Mesenteric fat pad (tissue), 1 donor: ENCODE measurements at places on chromosomes 1 and 21. TPM values are rescaled to one million over a fixed set of nuclear protein-coding genes. Genes with fewer than 3 reads are reported as not detected.

- DNase-seq = no peak
These were observed 38.2 kb downstream of the PTPRC start for GRCh38 chr1:198677027-198677426.

GRCh38 chr1:110466646-110467280 lies 15.8 kb downstream of the PROK1 start:
- DNase-seq = no peak

- DNase-seq = no peak
These were observed 45.6 kb downstream of the CDC7 start for GRCh38 chr1:91546301-91546581.

DNA sequence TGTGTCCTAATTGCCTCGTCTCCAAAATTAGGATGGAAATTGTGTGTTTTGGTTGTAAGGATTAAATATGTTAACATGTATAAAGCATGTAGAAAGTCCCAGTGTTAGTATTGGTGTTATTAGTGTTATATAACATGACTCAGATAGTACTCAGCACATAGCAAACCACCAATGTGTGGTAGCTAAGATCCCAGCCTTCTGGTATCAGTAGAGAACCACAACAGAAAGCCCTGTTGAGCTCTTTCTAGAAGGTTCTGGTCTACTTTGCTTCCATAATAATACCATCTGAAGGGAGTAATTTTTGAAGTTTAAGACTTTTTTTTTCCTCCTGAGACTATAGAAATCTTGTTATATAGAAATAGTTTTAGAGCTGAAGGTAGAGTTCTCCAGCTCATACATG lies 259.3 kb upstream of the SGIP1 start:
- no peak for DNase-seq

FMO2 gene
- 45.2 TPM for total RNA-seq

- no peak for DNase-seq
These were observed 6.4 kb downstream of the NUAK2 start for GRCh38 chr1:205315008-205315618.

DNA sequence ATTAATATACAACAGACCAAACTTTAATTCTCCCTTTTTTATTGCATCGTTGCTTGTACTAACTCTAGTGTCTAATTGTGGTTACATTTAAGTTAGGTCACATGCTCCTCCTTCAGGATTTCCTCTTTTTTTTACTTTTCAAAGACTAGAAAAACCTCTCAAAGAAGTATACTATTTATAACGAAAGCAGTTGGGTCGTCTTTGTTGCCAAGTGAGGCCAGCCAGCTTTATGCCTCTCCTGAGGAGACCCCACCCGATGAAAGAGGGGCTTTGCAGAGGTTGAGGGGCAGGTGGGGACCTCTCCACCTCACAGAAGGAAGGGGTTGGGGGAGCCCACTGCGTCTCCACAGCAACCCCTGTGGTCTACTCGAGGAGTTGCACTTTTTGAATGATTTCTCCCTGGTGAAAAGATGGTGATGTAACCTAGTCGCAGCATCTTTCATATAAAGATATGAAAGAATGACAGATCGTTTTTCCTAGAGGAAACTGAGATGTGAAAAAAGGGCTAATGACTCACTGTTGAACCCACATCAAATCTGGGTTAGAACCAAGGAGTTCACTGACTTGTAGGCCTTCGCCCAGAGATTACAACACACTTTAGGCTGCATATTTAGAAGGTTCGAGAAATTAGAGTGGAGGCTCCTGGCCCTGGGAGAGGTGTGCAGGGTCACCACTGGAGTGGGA lies 6.4 kb downstream of the TGFB2 start:
- DNase-seq = no peak

DNA sequence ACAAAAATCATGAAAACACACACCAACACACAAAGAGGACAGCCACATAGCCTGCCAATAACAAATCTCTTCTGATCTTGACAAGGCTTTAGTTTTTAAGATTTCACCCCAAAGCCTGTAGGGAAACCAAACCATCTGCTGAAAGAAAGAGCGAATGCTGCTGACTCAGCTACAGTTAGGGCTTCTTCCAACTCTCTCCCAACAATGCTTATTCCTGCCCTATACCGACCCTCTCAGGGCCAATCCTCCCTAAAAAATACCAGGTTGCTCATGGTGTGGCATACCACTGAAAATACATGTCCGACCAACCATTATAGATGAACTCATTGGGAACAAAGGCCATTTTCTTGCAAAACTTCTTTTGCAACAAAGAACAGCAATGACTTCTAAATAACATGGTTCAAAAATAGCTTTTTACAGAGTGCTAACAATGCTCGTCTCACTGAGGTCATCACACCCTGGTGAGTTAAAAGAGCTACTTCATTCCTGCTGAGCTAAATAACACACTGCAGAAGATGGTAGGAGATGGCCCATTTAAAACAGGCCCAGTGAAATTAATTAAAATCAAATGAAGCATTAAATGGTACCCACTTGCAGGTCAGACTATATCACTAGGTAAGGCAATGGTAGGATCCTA lies 86.1 kb downstream of the KIAA0319L start:
- no peak for DNase-seq

DNA sequence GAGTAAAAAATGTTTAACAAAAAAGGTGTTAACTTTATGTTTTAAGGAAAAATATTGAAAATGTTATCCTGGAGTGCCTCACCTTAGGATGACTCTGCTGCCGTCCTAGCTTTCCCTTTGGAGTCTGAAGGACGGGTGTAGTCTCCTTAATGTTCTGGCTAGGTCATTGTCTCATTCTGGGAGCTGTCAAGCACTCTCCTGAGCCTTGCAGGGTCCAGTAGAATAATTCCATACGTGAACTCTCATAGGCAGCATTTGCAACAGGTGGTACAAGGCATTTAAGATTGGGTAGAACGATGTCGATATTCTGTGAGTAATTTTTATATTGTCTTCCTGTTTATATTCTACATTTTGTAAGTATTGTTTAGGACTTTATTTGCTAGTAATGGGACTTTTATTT lies 283.6 kb upstream of the C1orf105 start:
- DNase-seq = no peak

BLACAT1 gene
- total RNA-seq = not detected

NUDT4B gene
- 0.74 TPM for total RNA-seq

DNA sequence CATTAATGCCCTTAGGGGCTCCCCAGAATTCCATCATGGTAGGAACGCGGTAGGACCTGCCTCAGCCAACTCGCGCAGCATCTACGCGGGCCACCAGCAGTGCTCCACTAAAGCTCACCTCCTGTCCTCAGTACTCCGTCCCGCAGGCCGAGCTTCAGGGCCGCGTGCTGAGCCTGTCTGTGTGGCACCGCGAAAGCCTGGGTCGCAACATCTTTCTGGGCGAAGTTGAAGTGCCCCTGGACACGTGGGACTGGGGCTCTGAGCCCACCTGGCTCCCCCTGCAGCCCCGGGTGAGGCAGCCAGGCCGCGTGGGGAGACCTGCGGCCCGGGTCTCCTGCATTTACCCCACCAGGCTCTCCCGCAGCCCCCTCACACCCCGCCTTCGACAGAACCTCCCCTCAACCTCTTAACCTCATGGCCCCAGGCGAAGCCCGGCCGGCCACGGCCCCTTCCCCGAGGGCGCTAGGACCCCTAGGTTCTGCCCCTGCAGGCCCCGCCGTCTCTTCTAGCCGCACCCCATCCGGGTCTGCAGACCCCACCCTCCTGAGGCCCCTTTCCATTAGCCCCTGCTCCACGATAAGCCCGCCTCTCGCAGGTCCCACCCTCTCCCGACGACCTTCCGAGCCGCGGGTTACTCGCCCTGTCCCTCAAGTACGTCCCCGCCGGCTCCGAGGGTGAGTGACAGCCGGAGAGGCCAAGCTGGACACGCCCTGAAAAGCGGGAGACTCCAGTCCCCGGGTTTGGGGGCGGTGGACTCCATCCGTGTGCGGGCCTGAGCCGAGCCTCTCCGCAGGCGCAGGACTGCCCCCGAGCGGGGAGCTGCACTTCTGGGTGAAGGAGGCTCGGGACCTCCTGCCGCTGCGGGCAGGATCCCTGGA lies 9.1 kb downstream of the SYTL1 start:
- no peak for DNase-seq

GRCh38 chr1:216883518-216883917 lies 160.3 kb upstream of the ESRRG start:
- DNase-seq = no peak

DNA sequence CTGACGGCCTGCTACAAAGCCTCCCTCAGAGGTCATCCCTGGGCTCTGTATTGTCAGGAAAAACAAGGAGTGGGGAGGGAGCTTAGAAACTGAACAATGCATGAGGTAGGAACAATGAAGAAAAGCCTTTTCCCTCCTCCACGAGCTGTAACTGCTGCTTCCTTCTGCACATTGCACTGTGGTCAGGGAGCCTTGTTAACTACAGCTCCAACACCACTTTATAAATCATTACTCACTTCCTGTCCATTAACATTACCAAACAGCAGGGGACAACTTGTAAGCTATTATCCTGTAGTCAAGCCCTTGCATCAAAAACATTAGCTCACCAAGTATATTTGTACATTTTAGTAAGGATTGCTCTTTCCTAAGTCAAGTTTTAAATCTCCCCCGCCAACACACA lies 336.0 kb upstream of the NR5A2 start:
- DNase-seq = no peak

KIAA1614 gene
- 3.1 TPM for total RNA-seq

DNA sequence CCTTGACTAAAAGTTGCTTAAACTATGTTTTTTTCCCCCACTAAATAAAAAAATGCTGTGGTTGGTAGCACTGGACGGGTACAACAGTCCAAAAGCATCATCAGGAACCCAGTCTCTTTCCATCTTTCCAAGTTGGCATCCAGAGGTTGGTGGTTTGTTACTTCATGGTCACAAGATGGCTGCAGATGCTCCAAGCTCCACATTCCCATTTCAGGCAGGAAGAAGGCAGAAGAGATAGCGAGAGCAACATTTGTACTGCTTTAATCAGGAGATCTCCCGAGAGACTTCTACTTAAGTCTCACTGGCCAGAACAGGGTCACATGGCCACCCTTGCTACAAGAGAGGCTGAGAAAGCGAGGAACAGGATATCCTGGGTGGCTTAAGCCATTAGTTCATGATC lies 230.2 kb downstream of the KAZN start:
- no peak for DNase-seq
